Activated naive CD4-positive, alpha-beta T cell treated with anti-CD3 and anti-CD28 coated beads, Interleukin-2, amount 50 U/mL, for 16 hours (primary cell): ENCODE measurements at places on chromosomes 5 and 9.

DNA sequence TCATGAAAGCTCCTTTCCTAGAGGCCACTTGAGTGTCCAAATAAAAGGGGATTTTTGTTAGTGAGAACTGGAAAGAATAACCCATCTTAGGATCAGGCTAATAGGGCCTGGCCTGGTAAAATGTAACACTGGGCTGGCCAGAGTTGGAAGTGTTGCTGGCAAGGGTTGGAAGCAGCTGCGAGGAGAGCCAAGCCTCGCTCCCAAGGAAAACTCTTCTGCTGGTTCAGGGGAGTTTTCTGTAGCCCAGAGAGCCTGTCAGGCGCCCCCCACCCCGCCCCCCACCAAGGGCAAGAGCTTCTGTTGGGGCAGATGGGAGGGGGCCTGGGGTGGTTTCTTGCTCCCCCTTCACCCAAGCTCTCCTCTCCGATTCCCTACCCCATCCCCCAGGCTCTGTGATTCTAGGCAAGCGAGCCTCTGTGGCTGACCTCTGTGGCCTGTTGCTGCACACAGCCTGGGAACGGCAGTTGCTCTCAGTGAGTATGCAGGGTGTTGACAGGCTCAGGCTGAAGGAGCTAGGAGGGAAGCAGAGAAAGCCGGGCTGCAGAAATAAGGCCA lies 547.8 kb downstream of the CCDC171 start:
- DNase-seq: no peak

DNA sequence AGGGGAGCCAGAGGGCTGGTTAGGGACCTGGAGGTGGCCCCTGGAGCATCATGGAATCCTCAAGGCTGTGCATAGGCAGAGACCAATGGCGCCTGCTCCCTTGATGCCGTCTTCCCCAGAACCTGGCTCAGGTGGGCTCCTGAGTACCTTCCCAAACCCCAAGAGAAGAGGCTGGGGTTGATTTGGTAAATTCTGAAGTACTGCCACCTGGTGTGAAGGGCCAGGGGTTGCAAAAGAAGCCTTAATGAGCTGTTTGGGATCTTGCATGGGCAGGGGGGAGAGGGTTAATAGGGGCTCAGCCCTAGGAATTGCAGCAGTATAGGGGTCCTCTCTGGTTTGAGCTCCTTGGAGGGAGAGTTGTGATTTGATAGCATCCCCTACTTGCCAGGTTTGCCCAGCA lies 52.1 kb downstream of the CYSTM1 start:
- DNase-seq: no peak

DNA sequence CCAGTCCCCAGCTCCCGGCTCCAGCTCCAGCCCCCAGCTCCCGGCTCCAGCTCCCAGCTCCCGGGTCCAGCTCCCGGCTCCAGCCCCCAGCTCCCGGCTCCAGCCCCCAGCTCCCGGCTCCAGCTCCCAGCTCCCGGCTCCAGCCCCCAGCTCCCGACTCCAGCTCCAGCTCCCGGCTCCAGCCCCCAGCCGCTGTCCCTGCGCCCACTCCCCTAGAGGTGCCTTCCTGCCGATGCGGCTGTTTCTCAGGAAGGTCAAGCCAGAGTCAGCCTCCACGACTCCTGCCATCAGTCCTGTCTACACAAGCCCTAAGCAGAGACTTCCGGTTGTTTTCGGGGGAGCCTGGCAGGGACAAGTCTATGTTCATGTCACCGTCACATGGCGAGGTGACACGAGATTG lies 74.8 kb downstream of the ZNF354C start:
- no peak for DNase-seq

- no peak for DNase-seq
These were observed 326.6 kb downstream of the ENC1 start for GRCh38 chr5:74313896-74314295.

- DNase-seq: no peak
These were observed 113.2 kb downstream of the DTWD2 start for GRCh38 chr5:118875131-118875530.

GRCh38 chr5:140372971-140373487 lies 13.0 kb downstream of the SLC4A9 start:
- DNase-seq: peak; percentile 32

- no peak for DNase-seq
These were observed 15.2 kb upstream of the PHYKPL start for GRCh38 chr5:178247481-178248456.

DNA sequence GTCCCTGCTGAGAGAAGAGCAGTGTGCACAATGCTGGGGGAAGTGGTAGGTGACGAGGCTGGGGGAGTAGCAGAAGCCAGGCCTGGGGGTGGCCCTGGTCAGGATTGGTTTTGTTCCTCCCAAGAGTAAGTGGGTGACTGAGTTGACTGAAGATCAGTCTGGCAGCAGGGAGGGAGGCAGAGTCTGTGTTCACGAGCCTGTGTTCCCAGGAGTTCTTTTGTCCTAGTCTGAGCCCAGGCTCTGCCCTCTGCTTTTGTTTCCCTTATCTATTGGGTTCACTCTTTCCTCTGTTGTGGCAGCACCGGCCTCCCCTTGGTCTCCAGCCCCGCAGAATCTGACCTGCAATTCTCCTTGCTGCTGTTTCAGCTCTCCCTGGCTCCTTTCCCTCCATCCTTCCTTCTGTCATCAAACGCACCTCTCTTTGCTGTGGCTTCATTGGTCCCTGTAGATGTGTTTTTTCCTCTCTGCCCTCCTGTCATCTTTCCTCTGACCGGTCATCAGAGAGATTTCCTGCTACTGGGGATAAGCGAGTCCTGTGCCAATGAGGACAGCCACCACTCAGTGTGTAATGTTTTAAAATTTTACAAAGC lies 607.4 kb downstream of the KIF4B start:
- no peak for DNase-seq

DNA sequence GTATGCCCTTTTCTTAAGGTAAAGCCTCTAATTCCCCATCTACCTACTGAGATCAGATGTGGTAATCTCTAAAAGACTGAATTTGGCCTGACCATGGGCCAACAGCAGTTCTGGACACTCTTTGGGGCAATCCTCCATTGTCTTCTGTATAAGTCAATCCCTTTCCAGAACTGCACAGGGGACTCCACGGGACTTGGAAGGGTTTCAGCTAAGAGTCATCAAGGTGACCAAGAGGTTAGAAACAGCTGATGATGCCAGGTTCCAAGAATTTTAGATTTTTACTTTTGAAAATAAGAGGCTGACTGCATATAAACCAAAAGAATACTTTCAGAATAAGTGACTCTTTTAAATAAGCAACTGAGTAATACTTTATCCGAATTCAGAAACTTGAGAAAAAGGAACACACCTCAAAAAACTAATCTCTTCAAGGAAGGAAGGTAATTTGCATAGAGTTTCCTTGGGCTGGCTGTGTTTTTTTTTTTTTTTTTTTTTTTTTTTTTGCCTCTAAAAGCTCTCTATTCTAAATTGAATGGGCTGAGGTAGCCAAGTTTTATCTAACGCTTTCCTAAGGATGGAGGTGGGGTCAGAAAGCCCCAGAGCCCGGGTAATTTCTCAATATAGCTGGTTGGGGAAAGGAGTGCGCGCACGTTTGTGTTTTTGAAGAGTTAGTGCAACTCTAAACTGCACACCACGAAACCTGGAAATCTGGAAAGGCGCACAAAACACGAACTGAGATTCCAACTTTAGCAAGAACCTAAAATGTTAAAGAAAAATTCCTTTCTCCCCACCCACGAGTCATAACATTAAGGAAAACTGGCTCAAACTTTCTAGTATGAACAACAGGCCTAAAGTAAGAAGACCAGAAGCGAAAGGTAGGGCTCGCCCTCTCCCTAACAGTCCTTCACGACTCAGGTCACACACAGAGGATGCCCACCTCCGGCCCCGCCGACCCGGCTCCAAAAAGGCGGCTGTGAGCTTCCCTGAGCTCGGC lies 1.3 kb downstream of the VCP start:
- DNase-seq: no peak

GRCh38 chr5:111511831-111512374 lies 432 bp downstream of the STARD4 start:
- no peak for DNase-seq

GRCh38 chr5:169153405-169153804 lies 147.5 kb downstream of the SLIT3 start:
- no peak for DNase-seq

GRCh38 chr5:140513124-140513523 lies 34.3 kb upstream of the EIF4EBP3 start:
- DNase-seq: no peak

DNA sequence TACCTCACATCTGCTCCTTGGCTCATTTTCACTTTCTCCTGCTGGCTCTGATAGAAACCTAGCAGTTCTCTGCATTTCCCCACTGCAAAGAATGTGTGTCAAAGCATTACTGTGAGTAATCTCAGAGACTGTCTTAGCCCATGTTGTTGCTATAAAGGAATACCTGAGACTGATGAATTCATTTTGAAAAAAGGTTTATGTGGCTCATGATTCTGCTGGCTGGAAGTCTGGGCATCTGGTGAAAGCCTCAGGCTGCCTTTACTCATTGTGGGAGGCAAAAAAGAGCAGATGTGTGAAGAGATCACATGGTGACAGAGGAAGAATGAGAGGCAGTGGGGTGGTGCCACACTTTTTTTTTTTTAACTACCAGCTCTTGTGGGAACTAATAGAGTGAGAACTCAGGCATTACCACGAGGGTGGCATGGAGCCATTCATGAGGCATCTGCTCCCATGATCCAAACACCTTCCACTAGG lies 191.6 kb upstream of the CTNND2 start:
- no peak for DNase-seq

GRCh38 chr5:14193496-14193895 lies 50.4 kb downstream of the TRIO start:
- no peak for DNase-seq

GRCh38 chr9:15355669-15356068 lies 48.7 kb upstream of the TTC39B start:
- no peak for DNase-seq

GRCh38 chr5:10678244-10678643 lies 82.8 kb downstream of the DAP start:
- no peak for DNase-seq

GRCh38 chr5:95957561-95958203 lies 4.0 kb downstream of the ELL2 start:
- DNase-seq: no peak

DNA sequence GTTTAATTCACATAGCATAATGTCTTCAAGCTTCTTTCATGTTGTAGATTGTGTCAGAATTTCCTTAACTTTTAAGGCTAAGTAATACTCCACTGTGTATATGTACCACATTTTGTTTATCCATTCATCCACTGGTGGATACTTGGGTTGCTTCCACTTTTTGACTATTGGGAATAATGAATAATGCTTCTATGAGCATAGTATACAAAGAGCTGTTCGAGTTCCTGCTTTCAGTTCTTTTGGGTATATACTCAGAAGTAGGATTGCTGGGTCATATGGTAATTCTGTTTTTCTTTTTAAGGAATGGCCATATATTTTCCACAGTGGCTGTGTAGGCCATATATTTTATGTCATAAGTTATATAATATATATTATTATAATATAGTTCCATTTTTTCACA lies 3.6 kb upstream of the FAM120AOS start:
- no peak for DNase-seq

GRCh38 chr5:88708021-88708420 lies 175.0 kb downstream of the MEF2C start:
- no peak for DNase-seq

DNA sequence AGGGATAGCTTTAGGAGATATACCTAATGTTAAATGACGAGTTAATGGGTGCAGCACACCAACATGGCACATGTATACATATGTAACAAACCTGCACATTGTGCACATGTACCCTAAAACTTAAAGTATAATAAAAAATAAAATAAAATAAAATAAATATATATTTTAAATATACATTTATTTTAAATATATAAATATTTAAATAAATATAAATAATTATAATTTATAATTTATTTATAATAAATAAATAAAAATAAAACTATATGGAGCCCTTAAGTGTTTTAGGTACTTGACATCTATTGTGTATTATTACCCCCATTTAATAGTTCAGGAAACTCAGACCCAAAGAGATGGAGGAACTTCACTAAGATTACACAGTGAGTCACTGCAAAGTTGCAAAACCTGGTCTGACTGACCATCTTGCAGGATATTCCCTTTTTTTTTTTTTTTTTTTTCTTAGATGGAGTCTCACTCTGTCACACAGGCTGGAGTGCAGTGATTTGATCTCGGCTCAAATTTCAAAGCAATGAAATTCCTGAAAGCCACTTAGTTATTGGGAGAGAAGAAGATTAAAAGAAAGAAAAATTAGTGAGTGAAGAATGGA lies 5.8 kb upstream of the C5orf52 start:
- no peak for DNase-seq

DNA sequence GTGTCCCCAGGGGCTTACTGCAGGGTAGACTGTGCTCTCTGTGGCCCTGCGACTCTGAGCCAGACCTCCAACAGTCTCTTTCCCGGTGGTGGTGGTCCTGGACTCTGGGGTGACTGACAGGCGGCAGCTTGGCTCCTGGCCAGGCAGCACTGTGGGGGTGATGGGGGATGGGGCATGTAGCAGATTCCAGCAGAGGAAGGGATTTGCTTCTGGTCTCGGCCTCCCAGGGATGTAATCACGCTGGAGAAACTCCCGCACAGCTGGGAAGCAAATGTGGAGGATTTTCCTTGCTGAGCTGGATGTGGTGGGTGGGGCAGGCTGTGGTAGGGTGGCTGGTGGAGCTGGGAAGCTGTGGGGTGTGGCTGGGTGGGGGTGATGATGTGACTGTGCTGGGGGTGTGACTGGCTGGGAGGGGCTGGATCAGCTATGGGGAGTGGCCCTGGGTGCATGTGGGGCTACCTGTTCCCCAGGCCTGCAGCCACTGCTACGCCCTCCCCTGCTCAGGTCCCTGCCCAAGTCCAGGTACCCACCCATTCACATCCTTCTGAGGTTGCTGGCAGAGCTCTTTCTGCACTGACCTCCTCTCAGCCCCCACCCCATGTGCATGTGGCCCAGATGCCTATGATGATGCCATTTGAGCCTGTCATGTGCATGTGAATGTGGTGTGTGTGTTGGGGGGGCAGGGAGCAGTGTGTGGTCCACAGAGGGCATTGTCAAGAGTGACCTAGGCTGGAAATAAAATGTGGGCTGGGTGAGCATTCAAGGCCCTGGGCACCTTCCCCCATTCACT lies 3.8 kb downstream of the NDST1 start:
- no peak for DNase-seq

GRCh38 chr5:56025151-56025885 lies 30.6 kb upstream of the IL6ST start:
- no peak for DNase-seq
